ENCODE measurements at places on chromosomes 6 and 20.

DNA sequence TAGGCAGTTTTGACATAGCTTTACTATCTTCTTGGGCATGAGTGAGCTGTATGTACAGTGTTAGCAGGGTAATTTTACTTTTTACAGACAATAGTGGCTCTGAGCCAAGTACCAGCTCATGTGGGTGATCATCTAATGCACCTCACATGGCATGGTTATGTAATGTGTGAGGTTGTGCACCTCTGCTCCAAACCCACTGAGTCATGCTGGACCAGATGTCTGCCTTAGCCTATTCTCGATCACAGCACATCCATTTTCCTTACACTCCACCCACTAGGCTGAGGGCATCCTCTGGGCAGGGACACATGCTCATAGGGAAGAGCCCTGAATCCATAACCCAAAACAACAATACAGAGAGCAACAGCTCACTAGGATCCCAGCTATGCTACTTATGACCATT lies 71.6 kb upstream of the FBXL4 start:
- no peak for DNase-seq
- H3K27ac ChIP-seq, result no peak overlapping the region
- no peaks in the 10 kb centered on the region for H3K36me3 ChIP-seq
- H3K4me3 ChIP-seq, result no peak overlapping the region
- H3K27me3 ChIP-seq, result no peaks in the 10 kb centered on the region

DNA sequence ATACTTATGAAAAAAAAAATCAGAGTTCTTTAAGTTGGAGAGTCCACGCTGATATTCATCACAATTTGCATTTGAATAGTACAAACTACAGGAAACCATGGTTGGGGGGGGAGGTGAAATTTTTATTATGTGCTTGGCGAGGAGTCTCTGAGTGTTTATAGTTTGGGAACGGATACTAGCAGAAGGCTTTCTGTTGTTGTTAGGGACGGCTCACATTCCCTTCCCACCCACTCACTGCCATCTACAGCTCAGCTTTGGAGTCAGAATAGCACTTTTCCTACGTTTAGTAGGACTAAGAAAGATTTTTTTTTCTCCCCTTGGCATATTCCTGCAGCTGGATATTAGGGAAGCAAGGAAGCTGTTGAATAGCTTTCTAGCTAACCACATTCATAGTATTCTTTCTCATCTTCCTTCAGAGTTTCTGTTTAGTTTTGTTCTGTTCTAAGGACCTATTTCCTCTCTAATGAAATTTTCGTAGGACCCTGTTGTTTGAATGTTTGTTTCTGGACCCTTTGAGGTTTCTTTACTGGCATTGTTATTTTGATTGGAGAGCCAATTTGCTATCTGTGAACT lies 235.1 kb upstream of the ZNF217 start:
- H3K4me1 ChIP-seq, result peaks cover 36% of the 10 kb centered on the region
- no peak overlapping the region for H3K4me3 ChIP-seq

DNA sequence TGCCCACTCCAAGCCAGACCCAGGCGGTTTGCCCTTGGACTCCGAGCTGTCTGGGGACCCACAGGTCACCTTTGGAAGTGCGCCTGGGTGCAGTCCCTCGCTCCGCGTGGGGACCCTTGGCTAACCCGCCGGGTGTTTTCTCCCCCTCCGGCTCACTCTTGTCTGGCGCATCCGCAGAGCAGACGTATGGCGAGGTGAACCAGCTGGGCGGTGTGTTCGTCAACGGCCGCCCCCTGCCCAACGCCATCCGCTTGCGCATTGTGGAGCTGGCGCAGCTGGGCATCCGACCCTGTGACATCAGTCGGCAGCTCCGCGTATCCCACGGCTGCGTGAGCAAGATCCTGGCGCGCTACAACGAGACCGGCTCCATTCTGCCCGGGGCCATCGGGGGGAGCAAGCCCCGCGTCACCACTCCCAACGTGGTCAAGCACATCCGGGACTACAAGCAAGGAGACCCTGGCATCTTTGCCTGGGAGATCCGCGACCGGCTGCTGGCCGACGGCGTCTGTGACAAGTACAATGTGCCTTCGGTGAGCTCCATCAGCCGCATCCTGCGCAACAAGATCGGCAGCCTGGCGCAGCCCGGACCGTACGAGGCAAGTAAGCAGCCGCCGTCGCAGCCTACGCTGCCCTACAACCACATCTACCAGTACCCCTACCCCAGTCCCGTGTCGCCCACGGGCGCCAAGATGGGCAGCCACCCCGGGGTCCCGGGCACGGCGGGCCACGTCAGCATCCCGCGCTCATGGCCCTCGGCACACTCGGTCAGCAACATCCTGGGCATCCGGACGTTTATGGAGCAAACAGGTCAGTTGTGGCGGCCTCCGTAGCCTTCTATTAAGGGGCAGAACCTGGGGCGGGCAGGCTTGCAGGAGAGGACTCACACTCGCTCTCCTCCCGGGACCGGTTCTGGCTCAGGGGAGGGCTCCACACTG lies 1.1 kb downstream of the PAX1 start:
- H3K4me3 ChIP-seq, result no peak overlapping the region
- peaks cover 9% of the 10 kb centered on the region for H3K4me1 ChIP-seq
- H3K36me3 ChIP-seq, result no peaks in the 10 kb centered on the region
- DNase-seq, result no peak
- H3K27ac ChIP-seq, result no peak overlapping the region

- H3K27ac ChIP-seq, result no peak overlapping the region
- H3K4me1 ChIP-seq, result no peaks in the 10 kb centered on the region
- no peaks in the 10 kb centered on the region for H3K27me3 ChIP-seq
These were observed 37.9 kb upstream of the MAS1 start for GRCh38 chr6:159852877-159853276.

DNA sequence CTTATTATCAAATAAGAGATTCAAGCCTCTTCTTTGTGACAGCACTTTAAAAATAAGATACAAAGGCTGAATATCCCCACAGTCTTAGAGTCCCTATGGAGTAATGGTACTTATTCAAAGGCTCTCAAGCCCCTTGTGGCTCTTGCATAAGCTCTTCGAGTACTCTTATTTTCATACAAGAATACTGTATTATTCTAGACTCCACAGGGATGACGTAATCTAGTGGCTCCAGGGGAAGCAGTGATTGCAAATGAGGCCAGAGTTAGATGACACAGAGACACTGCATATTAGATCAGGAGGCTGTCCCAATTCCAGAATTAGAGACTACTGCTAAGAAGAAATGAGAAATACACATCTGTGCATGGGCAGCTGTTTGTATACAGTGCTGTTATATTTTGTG lies 1195.9 kb upstream of the MAP3K7 start:
- H3K27me3 ChIP-seq, result no peaks in the 10 kb centered on the region
- no peak overlapping the region for H3K4me3 ChIP-seq
- H3K4me1 ChIP-seq, result no peaks in the 10 kb centered on the region
- H3K27ac ChIP-seq, result no peak overlapping the region

DNA sequence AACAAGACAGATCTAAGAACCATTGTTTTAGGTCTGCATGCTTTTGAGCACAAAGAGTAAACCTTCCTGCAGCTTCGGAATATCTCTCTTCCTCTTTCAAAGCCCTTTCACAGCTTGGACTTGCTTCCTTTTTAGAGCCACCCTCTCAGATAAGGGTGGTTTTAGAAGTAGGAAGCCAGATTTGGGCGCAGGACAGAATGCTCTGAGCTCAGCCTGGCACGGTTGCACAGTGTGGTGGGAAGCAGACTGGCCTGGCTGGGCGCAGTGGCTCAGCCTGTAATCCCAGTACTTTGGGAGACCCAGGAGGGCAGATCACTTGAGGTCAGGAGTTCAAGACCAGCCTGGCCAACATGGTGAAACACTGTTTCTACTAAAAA lies 35.6 kb upstream of the PNRC1 start:
- H3K27ac ChIP-seq, result no peak overlapping the region
- no peak overlapping the region for H3K4me3 ChIP-seq
- H3K27me3 ChIP-seq, result no peaks in the 10 kb centered on the region
- no peak for DNase-seq
- no peaks in the 10 kb centered on the region for H3K36me3 ChIP-seq
- H3K4me1 ChIP-seq, result peaks cover 1% of the 10 kb centered on the region

Measured in hepatocyte (in vitro differentiated cells).